ENCODE measurements at places on chromosomes 1 and 21.

DNA sequence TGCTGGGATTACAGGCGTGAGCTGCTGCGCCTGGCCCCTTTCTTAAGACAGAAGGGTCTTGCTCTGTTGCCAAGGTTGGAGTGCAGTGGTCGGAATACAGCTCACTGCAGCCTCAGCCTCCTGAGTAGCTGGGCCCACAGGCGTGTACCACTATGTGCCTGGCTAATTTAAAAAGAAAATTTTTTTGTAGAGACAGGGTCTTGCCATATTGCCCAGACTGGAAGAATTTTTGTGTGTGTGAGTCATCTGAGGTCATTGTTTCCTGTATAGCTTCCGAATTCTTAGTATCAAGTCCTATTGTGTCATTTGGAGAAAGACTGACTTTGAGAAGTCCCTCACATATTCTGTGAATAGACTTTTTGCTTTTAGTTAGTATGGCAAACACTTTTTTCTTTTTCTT, 4.7 kb downstream of the SZRD1 start:
- peak; percentile 84 for DNase-seq

- DNase-seq: no peak
Observed at GRCh38 chr1:38558055-38558454, 301.5 kb downstream of the RRAGC start.

DNA sequence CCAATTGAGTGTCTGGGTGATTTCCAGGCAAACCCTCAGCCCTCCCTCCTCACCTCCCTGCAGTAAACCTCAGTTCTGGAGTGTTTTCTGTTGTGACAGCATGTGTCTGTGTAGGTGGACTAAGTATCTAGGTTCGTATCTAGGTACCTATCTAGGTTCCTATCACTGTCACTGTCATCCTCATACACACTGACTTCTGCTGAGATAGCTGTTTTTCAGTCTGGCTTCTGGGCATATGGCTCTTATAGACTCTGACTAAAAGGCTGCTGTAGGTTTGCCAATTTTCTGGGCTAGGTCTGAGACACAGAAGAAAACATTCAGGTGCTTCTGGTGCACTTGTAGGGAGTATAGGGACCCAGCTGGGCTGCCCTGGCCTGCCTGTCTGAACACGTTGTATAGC, 8.1 kb upstream of the TRIM67 start:
- DNase-seq: no peak

DNA sequence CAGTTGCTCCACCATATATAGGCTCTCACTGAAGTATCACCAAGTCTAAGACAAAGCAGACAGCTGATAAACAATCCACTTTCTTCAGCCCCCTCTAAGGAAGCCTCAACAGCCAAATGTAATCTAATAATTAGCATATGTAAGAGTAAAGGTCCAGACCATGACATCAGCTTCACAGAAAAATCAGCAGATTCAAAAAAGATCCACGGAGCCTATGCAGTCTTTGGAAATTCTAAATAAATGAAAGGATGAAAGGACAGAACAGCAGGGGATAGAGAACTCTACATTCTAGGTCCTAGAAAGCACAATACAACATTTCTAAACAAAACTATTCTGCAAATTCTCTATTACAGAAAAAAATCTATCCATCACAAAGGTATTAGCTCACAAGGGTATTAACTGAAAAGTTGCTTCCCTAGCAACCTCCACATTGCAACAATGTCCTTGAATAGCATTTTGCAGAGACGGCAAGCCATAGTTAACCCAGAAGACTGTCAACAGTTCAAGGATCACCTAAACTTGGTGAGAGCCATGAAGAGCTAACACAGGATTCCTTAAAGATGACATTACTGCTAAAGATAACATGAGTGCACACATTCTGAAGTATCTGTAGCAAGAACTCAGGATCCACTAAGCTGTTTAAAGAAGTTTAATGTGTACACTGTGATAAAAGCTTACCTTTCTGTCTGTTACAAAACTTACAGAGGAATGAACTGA, 74.3 kb downstream of the SIPA1L2 start:
- no peak for DNase-seq

GRCh38 chr21:34351786-34352241, 12.0 kb upstream of the KCNE2 start:
- DNase-seq: peak; percentile 31

DNA sequence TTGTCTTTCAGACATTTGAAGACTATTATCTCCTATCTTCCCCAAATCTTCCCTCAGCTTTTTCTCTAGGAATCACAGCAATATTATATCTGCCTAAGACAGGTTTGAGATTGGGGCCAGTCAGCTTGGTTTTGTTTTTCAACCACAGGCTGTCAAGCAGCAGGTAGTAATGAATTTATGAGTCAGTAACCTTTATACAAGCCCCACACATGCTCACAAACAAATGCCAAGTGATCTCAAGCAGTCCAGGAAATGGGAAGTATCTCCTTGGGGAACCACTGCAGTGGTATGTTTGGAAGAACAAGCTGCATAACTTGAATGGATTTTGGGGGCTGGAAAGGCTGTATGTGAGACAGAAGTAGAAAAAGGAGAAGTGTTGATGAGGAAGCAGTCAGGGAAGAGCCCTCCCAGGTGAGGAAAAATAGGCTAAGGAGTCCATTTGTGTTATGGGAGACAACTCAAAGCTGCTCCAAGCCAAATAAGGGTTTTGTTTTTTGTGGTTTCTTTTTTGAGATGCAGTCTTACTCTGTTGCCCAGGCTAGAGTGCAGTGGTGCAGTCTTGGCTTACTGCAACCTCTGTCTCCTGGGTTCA, 2.1 kb downstream of the DHDDS start:
- no peak for DNase-seq

DNA sequence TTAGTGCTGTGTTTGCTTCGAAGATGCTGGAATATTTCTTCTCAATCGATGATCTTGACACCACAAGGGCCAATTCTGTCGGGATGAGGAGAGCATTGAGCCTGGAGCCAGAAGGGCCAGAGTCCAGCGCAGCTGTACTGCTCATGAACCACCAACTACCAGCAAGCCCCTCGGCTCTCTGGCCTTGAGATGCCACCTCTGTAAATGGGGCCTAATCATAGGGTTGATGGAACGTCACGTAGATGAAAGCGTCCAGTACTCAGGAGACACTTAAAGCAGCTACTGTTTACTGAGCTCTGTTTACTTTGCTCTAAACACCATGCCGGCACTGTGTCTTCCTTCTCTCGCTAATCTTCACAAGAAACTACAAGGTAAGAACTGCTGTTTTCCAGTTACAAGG, 26.3 kb downstream of the CCDC185 start:
- DNase-seq: no peak

- peak; percentile 70 for DNase-seq
Observed at GRCh38 chr1:185360714-185361113, 43.7 kb upstream of the IVNS1ABP start.

DNA sequence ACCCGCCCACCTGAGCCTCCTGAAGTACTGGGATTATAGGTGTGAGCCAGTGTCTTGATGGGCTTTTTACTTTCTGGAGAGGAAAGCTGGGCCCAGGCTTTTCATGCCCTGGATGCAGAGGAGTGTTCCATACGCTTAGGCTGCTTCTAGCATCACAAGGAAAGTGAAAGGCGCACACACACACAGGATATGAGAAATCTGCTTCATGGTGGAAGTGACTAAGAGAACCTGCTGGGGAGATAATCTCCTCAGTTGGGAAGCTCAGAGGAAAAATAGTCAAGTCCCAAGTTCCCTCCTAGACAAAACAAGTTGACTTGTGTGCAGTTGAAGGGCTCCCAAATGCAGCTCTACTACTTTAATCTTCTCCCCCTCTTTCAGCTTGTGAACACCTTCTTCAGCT, 2.2 kb downstream of the NUDC start:
- peak; percentile 47 for DNase-seq

DNA sequence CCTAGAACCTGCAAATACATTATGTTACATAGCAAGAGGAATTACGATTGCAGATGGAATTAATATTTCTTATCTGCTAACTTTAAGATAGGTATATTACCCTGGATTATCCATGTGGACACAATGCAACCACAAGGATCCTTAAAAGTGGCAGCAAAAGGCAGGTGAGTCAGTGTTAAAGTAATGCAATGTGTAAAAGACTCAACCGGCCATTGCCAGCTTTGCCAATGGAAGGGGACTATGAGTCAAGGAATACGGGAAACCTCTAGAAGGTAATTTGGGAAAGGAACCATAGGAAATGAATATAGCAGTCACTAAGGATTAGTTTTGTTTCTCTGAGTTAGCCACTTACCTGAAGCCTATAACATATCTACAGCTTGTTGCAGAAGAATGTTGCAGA, 692.1 kb upstream of the ZP4 start:
- DNase-seq: no peak

DNA sequence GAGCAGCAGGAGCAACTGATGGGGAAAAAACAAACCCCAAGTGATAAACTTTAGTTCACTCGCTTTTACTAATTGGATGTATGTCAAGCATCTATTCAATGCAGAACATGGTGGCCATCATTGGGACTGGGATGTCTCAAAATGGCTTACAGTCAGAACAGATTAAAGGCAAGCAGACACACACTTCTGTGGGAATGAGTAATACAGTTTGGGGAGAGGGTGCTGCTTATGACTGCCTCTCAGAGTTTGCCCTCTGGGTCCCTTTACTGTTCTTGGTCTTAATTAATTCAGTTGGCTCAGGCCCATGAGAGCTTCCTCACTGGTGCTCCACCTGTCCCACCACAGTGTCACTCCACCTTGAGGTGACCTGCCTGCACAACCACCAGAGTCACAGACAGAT, 119.5 kb downstream of the TBX19 start:
- DNase-seq: no peak

DNA sequence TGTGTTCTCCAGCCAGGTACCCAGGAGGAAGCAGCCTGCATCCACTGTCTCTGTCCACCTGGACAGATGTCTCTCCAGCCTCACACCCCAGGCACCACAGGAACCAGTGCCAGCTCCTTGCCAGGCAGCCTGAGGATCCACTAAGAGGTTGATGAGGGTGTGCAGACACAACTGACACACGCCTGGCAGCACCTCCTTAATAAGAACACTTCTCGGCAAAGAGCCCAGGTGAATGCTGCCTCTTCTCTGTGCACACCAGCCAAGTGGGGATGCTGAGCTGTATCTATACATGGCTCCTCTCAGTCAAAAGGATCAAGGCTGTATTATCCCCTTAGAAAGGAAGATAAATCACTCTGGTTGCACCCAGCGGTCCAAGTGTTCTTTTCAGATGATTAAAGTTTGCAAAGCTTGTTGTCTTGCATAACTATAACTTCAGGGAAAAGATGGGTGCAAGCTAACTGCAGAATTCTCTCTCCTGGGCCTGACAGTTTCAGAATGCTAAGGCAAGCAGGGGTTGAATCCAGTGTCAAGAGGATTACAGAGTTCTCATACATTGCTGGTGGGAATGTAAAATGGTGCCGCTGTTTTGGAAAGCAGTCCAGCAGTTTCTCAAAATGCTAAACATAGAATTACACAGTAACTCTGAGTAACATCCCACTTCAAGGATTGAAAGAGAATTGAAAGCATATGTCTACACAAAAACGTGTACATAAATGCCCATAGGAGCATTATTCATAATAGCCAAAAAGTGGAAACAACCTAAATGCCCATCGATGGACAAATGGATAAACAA, 3.7 kb upstream of the CAPN8 start:
- DNase-seq: no peak

GRCh38 chr1:47184090-47184821, 5.6 kb downstream of the PDZK1IP1 start:
- no peak for DNase-seq

DNA sequence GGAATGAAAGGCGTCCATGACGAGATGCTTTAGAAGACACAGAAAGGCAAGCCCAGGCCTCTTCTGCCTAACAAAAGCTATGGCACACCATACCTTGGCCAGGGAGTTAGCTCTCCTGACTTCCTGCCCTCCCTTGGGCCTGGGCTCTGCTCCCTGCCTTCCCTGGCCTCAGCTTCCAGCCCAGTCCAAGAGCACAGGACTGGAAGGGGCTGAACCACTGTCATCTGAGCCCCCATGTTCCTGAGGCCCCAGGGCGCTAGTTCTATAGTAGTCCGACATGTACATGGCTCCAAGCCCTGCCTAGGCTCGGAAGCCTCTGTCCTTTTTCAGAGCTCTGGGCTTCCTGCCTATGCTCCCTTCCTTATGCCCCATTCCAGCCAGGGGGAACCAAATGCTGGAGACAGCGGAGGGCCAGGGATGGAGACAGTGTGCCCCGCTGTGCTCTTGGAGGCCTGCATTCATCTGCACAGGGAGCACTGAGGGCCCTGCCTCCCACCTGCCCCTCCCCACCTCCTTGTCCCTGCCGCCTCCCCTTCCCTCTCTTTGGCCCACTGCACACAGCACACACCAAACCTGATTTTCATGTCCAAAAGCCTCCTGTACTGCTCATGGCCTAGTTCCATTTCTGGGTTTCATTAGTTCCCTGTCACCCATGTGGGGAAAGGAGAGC, 240.1 kb downstream of the RHOU start:
- DNase-seq: no peak

- no peak for DNase-seq
Observed at GRCh38 chr21:41548781-41549180, 40.8 kb upstream of the TMPRSS2 start.

GRCh38 chr1:26218906-26219494, 15.0 kb upstream of the CEP85 start:
- DNase-seq: no peak

- no peak for DNase-seq
Observed at GRCh38 chr1:241944300-241944699, 13.3 kb upstream of the BECN2 start.

DNA sequence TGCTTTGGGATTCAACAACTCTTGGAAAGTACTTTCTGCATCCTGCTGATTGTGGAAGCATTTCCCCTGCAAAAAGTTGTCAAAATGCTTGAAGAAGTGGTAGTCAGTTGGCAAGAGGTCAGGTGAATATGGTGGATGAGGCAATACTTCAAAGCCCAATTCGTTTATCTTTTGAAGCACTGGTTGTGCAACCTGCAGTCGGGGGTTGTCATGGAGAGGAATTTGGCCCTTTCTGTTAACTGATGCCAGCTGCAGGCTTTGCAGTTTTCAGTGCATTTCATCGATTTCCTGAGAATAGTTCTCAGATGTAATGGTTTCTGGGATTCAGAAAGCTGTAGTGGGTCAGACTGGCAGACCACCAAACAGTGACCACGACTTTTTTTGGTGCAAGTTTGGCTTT, 47.6 kb upstream of the GJA5 start:
- no peak for DNase-seq

DNA sequence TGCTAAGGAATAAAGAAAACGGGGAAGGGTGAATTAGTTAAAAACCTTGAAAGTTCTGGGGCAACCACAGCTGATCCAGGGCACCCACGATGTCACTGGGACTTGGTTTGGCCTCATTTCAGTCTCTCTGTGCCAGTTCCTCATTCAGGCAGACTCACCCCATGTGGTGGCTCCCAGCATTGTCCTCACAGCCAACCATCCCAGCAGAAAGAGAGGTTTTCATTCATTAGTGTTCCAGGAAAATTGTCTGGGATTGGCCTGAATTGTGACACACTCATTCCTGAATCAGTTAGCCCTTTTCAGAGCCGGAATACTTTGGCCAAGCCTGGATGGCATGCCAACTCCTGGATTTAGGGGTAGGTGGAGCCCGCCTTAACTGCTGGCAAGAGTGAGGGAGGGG, 367.7 kb downstream of the PRDM2 start:
- no peak for DNase-seq

Measured in EL (cell line).